ENCODE measurements at places on chromosomes 3 and 15. TPM values are rescaled to one million over a fixed set of nuclear protein-coding genes. Genes with fewer than 3 reads are reported as not detected.
A peak's percentile ranks its signal among the peaks of the same experiment; 100 is the strongest.

Gene LRRC49
- 64.8 TPM for total RNA-seq

Gene GOLGA6A
- total RNA-seq: 0.62 TPM

Gene LRTM1
- not detected for total RNA-seq

Gene CILP
- total RNA-seq: 0.14 TPM

Gene WDR5B
- total RNA-seq: 6.9 TPM

GRCh38 chr3:149983628-149984027, 12.9 kb upstream of the PFN2 start:
- ATAC-seq: no peak

DNA sequence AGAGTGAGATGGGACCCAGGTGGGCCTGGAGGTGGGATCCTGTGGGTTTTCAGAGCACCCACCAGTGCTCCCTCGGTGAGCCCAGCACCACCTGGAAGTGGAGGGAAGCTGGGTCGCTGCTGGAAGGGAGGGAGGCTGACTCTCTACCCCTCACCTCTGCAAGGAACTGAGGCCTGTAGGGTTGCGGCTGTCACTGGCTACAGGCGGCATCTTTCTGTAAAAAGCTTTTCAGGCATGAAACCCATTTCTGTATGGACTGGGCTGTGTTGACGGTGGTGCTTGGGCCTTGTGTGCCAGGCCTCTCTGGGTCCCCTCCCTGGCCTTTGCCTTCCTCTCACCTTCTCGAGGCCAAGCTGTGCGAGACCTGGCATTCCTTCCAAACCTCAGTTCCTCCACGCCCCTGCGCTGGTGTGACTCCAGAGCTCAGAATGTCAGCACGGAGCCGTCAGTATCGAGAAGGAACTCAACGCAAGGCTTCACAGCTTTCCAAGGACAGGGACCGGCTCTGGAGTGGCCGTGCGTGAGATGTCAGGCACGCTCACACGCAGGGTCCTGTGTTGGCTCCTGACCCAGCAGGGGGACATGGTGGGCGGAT, 16.6 kb downstream of the ABTB1 start:
- ATAC-seq: no peak

DNA sequence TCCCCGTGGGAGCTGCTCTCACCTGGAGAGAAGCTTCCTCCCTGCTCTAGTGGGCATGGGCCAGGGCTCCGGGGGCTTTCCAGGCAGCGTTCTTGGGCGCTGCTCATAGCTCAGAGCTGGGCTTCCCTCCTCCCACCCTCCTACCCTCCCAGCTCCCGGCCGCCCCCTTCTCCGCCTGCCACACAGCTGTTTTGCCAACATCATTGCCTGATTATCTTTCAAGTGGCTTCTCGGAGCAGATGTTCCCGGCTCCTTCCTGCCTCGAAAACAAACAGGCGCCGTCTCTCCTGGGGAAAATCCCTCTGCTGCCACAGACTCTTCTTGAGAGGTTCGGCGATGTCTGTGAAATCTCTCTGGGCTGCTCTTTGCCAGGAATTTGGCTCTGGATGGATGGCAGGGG, 195.6 kb downstream of the RPLP1 start:
- ATAC-seq: peak; percentile 54

DNA sequence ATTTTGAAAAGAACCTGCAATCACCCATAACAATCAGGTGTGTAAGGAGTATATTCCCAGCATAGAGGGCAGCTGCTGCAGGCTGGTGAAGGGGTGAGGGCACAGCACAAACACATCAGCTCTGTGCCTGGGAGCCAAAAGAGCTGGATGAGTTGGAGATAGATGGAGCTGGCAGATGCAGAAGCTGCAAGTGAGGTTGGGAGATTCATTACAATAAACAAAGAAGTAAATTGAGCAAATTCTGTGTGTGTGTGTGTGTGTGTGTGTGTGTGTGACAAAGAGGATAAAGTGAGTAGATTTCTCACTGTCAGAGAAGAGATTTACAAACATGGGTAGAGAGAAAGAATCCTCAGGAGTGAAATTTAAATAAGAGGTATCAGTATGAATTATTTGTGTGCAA, 994.7 kb downstream of the EPHA3 start:
- no peak for ATAC-seq

GRCh38 chr3:144923046-144923775, 951.6 kb downstream of the DIPK2A start:
- no peak for ATAC-seq

DNA sequence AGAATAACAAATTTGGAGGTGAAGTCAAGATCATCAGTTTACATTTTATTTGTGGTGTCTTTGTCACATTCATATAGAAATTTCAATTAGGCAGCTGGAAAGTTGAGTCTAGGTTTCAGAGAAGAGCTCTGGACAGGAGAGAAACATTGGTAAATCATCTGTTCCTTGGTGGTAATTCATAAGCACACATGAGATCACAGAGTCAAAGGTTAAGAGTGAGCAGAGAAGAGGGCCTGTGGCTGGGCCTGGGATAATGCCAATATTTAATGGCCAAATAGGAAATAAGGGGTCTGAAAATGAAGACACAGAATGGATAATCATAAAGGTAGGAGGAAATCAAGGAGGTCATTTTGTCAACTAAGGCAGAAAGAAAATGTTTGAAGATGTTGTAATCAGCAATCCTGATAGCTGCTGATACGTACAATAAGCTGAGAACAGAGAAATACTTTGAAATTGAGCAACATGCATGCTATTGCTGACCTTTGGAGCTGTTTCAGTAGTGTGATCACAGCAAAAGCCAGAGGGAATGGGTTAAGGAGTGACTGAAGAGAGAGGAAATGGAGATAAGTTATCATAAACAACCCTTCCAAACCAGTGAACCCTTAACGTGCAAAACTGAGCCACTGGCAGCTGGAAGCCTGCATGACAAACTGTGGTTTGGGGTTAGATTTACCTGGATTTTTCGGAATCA, 692.8 kb downstream of the AGBL1 start:
- ATAC-seq: no peak

GRCh38 chr3:81249540-81250029, 511.9 kb downstream of the GBE1 start:
- ATAC-seq: peak; percentile 81

GRCh38 chr3:79558943-79559342, 208.9 kb downstream of the ROBO1 start:
- ATAC-seq: no peak

DNA sequence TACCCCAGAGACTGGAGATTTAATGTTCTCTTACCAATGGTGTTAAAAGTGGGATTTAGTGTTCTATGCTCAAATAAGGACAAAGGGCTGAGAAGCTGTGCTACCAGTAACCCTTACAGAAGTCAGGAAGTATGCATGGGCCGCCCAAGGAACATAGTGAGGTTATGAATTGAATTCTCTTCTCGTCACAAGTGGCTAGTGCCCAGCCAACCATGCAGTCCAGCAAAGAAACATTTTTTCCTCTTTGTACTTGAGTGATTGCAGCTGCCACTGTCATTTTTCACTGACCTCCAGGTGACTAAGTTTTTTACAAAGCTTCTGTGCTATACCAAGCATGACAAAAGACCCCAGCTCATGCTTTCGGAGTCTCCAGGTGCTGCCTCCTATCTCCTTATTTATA, 110.6 kb upstream of the DCBLD2 start:
- ATAC-seq: no peak

DNA sequence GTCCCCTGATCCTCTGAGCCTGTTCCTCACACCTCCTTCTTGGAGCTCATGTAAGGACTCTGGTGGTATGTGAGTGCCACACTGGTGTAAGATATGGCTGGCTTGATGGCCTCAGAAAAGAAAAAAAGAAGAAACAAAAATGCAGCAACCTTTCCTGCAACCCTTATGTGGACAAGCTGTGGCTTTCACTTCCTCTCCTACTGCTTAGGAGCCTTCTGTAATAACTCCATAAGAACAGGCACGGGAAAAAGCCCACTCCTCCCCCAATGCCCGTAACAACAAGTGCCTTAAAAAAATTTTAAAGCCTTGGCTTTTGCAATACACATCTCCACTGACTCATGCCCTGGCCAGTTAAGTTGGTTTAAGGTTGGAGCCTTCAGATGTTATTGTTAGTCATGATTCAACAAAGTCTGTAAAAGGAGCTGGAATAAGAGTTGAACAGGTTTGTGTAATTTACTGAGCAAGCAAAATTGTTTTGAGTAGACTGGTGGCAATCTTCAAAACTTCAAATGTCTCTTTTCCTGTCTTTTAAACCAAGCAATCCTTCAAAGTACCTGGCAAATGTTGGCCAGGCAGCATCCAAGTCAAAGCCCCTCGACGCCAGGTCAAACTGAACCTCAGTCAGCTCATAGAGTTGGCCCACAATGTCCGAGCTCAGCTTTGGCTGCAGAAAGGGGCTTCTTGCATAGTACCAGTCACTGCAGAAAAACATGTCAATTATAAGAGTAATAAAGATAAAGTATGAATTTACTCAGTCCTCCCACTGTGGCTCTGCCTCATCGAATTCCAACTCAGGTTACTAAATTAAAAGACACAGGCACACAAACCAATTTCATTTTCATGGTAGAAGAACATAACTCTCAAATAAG, 22.9 kb downstream of the FYCO1 start:
- no peak for ATAC-seq

- no peak for ATAC-seq
These were observed 25.7 kb upstream of the EPHB1 start for GRCh38 chr3:134769287-134769868.

GRCh38 chr15:55587321-55588069, 650 bp downstream of the PYGO1 start:
- peak; percentile 65 for ATAC-seq

DNA sequence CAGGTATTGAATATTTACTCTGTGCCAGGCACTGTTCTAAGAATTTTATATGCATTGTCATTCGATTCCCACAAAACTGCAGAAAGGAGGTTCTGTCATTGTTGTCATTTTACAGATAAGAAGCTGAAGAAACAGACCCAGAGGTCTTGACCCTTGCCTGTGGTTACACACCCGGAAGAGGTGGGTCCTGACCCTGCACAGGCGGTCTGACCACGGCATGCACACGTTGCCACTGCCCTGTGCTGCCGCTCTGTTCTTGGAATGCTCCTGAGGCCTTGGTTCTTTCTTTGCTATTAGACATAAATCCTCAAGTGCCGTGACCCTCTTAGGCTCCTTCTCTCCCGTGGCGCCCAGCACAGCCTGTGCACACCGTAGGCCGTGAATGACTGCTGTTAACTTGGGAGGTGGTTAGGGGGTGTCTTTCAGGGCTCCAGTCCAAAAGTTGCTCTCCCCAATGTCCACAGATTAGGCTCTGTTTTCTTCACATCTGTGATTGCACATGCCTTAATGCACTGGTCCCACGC, 74.1 kb upstream of the PLXNA1 start:
- no peak for ATAC-seq

DNA sequence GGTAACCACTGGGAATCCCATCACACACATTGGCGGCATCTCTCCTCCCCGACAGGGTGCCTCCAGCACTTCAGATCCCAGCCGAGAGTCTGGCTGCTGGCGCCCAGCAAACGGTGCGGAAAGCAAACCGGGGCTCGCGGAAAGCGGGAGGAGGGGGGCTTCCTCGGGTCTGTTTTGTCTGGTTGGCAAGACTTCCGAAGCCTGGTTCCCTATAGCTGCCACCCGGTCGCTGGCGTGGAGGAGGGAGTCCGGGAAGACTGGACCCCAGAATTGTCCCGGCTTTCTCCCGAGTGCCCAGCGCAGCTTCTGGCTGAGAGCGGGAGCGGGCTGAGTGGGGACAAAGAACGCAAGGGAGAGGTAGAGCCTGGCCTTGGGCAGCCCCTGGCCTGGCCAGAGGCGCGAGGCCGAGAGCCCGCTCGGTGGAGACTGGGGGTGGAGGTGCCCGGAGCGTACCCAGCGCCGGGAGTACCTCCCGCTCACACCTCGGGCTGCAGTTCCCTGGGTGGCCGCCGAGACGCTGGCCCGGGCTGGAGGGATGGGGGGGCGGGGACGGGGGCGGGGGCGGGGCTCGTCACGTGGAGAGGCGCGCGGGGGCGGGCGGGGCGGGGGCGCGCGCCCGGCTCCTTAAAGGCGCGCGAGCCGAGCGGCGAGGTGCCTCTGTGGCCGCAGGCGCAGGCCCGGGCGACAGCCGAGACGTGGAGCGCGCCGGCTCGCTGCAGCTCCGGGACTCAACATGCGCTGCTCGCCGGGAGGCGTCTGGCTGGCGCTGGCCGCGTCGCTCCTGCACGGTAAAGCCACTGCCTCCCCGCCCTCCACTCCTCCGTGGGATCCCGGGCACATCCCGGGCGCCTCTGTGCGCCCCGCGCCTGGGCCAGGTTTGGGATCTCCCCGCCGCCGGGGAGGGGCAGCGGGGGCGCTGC, at the start of gene CHRNA7:
CHRNA7 (plus strand) TSS at position 654 of the 920 bp plus-strand sequence; CDS start at position 734, 80 bp downstream.
- peak; percentile 86 for ATAC-seq

DNA sequence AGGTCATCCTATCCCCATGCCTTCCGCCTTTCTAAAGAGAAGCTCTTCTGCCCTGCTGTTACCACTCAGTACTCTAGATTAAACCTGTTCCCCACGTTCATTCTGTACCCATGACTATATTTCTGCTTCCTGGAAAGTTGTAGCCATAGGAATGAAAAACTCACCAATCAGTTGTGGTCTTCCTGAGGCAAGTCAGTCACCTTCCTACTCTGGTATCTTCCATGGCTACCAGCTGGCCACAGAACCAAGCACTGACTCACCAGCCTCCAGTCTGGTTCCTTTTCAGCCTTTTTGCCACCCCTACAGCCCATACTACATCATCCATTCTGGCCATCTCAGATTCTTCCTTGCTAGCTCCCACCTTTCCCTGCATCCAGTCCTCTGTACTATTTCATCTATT, 46.4 kb downstream of the TMEM44 start:
- ATAC-seq: no peak

- no peak for ATAC-seq
These were observed 81.3 kb upstream of the ZBED2 start for GRCh38 chr3:111676211-111677006.

DNA sequence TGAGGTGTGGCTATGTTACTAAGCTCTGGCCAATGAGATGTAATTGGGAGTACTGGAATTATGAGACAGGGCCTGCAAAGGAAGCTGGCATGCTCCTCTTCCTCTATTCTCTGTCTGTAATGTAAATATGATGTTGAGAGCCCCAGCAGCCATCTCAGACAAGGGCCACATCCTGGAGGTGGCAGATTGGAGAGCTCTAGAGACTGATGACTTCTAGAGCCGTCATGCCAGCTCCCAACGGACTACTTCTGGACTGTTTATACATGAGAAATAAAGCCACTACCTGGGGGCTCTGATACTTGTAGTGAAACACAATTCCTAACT, 19.7 kb downstream of the PLD1 start:
- ATAC-seq: no peak

DNA sequence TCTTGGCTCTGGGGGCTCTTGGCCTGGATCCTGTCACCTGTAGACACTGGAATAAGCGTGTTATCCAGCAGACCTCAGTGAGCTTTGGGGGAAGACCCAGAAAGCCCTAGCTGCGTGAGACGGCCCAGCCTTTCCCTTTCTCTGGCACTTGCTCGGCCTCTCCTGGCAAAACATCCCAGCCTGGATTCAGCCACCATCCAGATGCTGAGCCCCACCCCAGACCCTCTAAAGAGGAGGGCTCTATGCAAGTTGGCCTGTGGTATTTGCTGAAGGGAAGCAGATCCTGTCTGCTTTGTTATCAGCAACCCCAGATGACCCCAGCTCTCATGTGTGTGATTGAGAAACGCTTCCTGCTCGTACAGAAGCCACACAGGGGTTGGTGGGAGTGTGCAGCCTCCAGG, 267.2 kb downstream of the FAM43A start:
- ATAC-seq: no peak
